ENCODE measurements at places on chromosomes 3 and 15. TPM values are rescaled to one million over a fixed set of nuclear protein-coding genes. Genes with fewer than 3 reads are reported as not detected.

DNA sequence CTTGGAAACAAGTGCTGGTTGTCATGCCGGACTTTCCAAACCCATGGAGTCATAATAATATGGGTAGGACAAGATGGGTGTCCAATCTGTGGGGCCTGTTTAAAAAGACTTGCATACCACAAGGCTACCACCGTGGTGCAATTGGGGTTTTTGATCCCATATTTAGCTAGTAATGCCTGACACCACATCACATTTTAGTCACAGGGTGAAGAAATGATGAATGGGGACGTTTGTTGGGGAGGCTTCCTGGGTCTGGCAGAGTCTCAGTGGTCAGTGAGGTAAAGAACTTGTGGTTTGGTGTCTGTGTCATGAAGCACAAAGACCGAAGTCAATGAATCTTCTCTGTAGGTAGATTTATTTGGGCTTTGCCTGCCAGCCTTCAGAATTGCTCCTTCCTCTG is 31.0 kb downstream of the P3H2 start:
- no peak for DNase-seq

GRCh38 chr3:160869825-160870224 is 113.8 kb downstream of the PPM1L start:
- no peak for DNase-seq

DNA sequence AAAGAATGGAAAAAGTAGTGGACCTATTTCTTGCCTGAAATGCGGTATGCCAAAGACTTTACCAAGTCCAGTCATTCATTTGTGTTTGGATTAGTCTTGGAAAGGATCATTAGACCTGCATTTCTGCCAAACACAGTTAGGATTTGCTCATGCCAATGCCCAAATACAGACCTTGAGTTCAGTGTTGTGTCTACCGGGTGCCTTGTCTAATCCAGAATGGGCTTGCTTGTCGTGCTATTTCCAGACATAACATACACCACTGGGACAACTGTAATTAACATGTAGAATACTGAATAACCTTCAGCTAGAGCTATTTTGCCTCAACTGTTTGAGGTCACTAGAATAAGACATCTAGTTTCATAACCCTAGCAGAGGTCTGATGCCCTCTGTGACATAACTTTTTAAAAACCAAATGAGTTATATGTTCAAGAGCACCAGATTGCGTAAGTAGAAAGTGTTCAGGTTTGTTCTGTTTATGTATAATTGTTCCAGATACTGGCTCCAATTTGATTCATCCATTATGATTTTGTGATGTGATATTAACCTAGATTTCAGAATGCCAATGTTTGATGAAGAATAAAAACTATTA is 145.3 kb upstream of the DPH6 start:
- no peak for DNase-seq

- no peak for DNase-seq
Measured at GRCh38 chr3:189839576-189839975, 208.4 kb downstream of the TP63 start.

- no peak for DNase-seq
Measured at GRCh38 chr15:96460106-96460505, 129.6 kb downstream of the NR2F2 start.

DNA sequence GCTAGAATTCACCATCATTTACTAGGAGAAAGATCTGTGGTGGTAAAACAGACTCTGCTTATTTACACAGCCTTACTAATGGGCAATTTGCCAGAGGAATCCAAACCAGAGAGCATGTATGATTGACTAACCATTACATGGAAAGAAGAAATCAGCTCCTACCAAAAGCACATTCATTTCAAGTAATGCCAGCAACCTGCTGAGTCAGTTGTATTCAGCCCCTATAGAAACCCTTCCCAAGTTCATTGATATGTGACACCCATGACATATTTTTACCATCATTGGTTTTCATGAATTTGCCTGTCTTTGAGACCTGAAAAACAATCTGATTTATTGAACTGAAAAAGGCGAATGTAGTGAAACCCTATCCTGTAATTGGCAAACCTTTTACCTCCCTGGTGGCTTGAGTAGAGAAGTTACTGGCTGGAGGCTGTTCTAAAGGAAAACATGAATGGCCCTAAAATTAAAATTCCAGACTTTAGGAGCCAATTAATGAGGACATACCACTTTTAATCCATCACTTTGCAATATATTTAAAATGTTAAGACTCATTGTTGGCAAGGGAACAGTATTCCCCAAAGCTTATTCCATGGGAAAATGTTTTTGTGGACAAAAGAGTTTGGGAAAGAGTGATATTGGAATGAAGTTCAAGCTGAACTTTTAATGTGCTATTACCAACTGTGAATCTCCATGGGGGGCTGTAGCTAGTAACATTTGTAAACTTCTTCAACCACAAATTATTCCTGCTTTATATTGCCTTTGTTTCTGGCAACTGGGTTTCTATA is 542.9 kb downstream of the FHIT start:
- no peak for DNase-seq

DNA sequence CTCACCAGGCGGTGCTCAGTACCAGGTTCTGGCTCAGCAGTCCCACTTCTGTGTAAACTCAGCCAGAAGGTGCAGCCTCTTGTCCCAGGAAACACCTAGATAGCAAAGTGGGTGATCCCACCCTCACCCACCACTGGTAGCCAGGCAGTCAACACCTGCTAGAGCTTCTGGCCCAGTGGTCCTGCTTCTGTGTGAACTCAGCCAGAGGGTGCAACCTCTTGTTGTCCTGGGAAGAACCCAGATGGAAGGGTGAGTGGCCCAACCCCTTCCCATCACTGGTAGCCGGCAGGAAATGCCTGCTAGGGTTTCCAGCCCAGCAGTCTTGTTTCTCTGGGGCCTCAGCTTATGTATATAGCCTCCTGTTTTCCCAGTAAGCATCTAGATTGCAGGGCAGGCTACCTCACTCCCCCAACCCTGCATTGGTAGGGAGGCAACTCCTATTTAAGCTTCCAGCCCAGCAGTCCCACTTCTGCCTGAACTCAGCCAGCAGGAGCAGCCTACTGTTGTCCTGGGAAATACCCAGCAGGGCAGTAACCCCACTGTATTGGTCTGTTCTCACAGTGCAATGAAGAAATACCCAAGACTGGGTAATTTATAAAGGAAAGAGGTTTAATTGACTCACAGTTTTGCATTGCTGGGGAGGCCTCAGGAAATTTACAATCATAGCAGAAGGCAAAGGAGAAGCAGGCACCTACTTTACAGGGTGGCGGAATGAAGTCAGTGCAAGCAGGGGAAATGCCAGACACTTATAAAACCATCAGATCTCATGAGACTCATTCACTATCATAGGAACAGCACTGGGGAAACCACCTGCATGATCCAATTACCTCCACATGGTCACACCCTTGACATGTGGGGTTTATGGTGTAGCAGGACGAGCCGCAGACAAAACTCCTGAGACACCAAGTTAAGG is 110.6 kb downstream of the DTWD1 start:
- DNase-seq, result no peak

DNA sequence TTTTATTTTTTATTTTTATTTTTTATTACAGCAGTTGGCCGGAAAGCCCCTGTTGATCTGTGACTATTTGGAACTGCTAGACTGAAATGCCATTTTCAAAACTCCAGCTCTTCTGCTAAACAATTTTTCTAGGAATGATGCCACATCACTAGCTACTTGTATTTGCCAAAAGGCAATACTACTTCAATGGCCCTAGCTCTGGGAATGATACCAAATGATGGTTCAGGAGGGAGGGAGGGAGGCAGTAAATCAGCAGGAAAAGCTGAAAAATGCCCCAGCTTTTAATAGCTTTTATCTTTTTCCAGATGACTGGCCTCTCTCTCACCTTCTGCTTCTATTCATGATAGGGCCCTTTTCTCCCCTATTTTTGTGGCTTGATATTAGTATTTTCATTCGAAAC is 2.6 kb upstream of the CHL1 start:
- DNase-seq, result no peak

- no peak for DNase-seq
Measured at GRCh38 chr3:53885239-53885638, 3.3 kb upstream of the ACTR8 start.

DNA sequence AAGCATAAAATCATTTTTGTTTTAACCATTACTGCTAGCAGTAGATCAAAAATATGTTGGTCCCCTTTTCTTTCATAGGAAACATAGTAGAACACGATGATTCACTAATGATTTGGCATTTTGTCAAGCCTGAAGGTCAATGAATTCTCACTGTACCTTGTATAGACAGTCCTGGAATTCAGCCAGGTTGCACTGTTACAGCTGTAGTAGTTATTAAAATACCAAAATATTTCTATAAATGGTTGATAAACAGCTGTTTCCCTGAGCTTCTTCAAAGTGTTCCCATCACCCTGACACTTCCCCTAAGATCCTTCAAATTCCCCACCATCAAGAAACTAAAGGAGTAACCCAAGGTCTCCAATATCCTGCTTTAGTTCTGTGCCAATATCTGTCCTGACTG is 200.9 kb downstream of the ATP8B4 start:
- DNase-seq, result no peak

The STXBP5L gene
- not detected for total RNA-seq

The GALNT15 gene
- total RNA-seq, result not detected

The FOXB1 gene
- total RNA-seq, result not detected

The SLC12A1 gene
- not detected for total RNA-seq

Data from activated B cell treated with CpG ODN at 0.5 μM for 24 hours (primary cell).